ENCODE measurements at places on chromosomes 5 and 9. TPM values are rescaled to one million over a fixed set of nuclear protein-coding genes. Genes with fewer than 3 reads are reported as not detected.

DNA sequence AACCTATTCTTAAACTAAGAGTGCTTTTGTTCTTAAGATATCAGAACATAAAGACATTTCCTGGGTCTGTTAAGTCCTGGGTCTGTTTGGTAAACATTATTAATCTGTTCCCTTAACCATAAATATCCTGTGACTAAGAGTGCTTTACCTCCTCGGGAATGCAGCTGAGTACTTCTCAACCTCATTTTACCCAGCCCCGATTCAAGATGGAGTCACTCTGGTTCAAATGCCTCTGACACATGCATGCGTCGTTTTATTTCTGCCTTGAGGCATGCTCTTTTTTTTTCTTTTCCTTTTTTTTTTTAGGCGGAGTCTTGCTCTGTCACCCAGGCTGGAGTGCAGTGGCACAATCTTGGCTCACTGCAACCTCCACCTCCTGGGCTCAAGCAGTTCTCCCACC, 39.8 kb upstream of the FBXL17 start:
- H3K36me3 ChIP-seq, result peaks cover 4% of the 10 kb centered on the region
- DNase-seq, result no peak

TCF7 gene
- total RNA-seq, result 18.0 TPM

BASP1 gene
- total RNA-seq, result 99.5 TPM

DNA sequence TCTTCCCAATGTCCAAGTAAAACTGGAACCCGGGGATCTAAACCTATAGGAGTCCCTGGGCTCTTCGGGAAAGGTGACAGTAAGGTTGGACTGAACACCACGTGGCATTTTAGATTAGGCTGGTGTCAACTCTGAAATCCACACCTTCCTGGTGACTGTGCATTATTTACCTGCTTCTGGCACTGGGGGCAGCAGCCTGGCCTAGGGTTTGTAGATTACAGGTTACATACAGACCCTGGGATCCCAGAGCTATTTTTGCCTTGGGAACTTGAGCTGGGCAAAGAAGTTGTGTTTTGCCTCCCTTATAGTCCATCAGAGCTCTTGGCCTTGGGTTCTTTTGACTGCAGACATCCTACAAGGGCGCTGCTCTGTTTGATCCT, 173.2 kb downstream of the DAB2IP start:
- H3K36me3 ChIP-seq, result no peaks in the 10 kb centered on the region
- peaks cover 13% of the 10 kb centered on the region for H3K4me1 ChIP-seq
- DNase-seq, result no peak
- H3K4me3 ChIP-seq, result no peak overlapping the region
- no peaks in the 10 kb centered on the region for H3K27me3 ChIP-seq
- no peak overlapping the region for H3K27ac ChIP-seq

GRCh38 chr5:128537221-128537999, 635 bp downstream of the FBN2 start:
- peaks cover 21% of the 10 kb centered on the region for H3K4me1 ChIP-seq
- peak overlapping the region; percentile 93 for H3K4me3 ChIP-seq
- H3K27ac ChIP-seq, result peak overlapping the region; percentile 19
- H3K27me3 ChIP-seq, result peaks cover 8% of the 10 kb centered on the region

- H3K27ac ChIP-seq, result no peak overlapping the region
- H3K4me1 ChIP-seq, result peaks cover 18% of the 10 kb centered on the region
- H3K36me3 ChIP-seq, result no peaks in the 10 kb centered on the region
- DNase-seq, result no peak
- H3K27me3 ChIP-seq, result no peaks in the 10 kb centered on the region
Measured at GRCh38 chr5:94746731-94747124, 128.3 kb downstream of the SLF1 start.

- H3K27me3 ChIP-seq, result no peaks in the 10 kb centered on the region
- DNase-seq, result no peak
- no peak overlapping the region for H3K27ac ChIP-seq
- peaks cover 17% of the 10 kb centered on the region for H3K4me1 ChIP-seq
Measured at GRCh38 chr5:103511554-103511885, 51.1 kb downstream of the NUDT12 start.

DOK3 gene
- 10.5 TPM for total RNA-seq

- peaks cover 11% of the 10 kb centered on the region for H3K27me3 ChIP-seq
- peaks cover 51% of the 10 kb centered on the region for H3K4me1 ChIP-seq
- peak overlapping the region; percentile 4 for H3K4me3 ChIP-seq
- DNase-seq, result no peak
- peak overlapping the region; percentile 32 for H3K27ac ChIP-seq
Measured at GRCh38 chr5:3107156-3107611, 355.7 kb upstream of the IRX2 start.

PRR16 gene
- not detected for total RNA-seq

ALDH1A1 gene
- 0.14 TPM for total RNA-seq

IL9 gene
- not detected for total RNA-seq

- no peak for DNase-seq
- peaks cover 22% of the 10 kb centered on the region for H3K27me3 ChIP-seq
- no peak overlapping the region for H3K4me3 ChIP-seq
- no peak overlapping the region for H3K27ac ChIP-seq
Measured at GRCh38 chr5:169522851-169523250, 60.7 kb upstream of the SPDL1 start.

PCDHA11 gene
- 6.5 TPM for total RNA-seq

DNA sequence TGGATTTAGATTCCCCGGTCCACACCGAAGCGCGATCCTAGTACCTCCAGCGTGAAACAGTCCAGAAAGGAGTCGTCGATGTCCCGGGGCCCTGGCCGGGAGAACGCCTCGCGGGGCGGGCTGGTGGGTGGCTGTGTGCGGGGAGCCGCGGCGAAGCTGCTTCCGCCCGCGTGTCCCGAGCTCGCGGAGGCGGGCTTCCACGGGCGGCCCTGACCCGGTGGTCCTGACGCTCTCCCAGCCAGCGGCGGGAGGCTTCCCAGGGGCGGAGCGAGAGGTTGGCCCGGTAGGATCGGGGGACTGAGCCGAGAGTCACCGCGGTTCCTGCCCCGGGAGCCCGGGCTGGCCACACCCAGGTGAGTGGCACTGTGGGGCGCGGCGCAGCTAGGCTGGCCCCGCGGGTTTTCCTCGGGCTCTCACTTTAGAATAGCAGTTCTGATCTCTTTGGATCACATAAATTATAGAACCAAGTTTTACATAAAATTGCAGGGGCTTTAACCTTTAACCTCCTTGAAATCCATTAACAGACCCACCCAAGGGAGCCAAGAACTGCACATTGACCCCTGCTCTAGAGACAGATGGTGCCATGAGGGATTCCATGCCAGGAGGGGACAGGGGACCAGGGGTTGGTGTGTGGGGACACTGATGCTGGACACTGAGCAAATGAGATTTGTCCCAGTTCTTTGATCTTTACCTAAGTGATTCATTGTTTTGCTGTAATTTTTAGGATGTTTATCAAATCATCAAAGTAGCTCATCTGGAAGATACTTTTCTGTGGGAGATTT, 29.2 kb upstream of the IL31RA start:
- H3K4me1 ChIP-seq, result peaks cover 5% of the 10 kb centered on the region
- H3K27me3 ChIP-seq, result peaks cover 65% of the 10 kb centered on the region
- H3K4me3 ChIP-seq, result peak overlapping the region; percentile 58

AIF1L gene
- 118 TPM for total RNA-seq

DNA sequence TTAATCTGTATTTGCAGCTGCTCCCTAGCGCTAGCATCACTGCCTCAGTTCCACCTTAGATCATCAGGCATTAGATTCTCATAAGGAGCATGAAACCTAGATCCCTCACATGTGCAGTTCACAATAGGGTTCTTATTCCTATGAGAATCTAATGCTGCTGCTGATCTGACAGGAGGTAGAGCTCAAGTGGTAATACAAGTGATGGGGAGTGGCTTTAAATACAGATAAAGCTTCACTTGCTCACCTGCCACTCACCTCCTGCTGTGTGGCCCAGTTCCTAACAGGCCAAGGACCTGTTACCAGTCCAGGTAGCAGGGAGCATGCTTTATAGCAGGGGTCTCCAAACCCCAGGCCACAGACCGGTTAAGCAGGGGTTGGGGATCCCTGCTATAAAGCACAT, 22.6 kb upstream of the RNF20 start:
- DNase-seq, result no peak
- H3K27me3 ChIP-seq, result peaks cover 15% of the 10 kb centered on the region
- no peak overlapping the region for H3K27ac ChIP-seq
- H3K4me3 ChIP-seq, result no peak overlapping the region
- no peaks in the 10 kb centered on the region for H3K36me3 ChIP-seq

DNA sequence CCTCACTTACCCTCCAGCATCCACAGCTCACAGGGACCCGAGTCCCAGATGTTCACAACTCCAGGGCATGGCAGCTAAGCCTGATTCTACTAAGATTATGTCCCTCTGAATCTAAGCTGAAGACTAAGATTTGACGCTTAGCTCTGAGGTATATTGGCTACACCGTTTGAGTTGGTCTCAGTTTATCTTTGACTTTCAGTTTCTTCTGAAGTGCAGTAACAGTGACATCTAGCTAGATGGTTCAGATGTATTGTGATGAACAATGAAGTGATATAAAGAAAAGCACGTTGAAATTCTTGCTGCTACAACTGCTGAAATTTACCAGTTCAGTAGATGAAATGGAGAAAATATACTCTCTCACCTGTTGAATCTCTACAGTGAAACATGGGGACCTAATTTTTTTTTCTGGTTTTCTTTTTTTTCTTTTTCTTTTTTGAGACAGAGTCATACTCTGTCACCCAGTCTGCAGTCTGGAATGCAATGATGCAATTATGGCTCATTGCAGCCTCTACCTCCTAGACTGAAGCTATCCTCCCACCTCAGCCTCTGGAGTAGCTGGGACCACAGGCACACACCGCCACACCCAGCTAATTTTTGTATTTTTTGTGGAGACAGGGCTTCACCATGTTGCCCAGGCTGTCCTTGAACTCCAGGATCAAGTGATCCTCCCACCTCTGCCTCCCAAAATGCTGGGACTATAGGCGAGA, 15.7 kb downstream of the RFK start:
- H3K36me3 ChIP-seq, result no peaks in the 10 kb centered on the region
- DNase-seq, result no peak
- H3K27ac ChIP-seq, result no peak overlapping the region
- H3K4me3 ChIP-seq, result no peak overlapping the region

ATG12 gene
- total RNA-seq, result 56.3 TPM

SLC23A1 gene
- total RNA-seq, result not detected

LEAP2 gene
- total RNA-seq, result 2.9 TPM

JAKMIP2 gene
- total RNA-seq, result 36.8 TPM

DNA sequence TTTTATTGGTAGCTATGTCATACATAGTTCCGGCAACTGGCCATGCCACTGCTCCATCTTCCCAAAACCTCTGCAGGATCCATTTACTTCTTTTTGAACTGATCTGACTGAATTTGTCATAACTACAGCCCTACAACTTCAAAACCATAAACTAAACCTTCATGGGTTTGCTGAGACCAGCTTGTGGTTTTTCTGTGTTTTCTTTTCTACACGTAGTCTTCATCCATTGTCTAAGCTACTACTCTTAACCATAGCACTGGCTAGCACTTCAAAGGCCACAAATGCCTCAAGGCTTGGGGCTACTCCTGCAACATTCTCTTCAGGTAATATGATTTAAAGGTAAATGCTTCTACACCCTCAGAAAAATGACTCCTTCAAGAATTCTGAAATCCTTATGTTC, 9.0 kb upstream of the KIF2A start:
- DNase-seq, result no peak
- no peaks in the 10 kb centered on the region for H3K36me3 ChIP-seq
- no peak overlapping the region for H3K27ac ChIP-seq
- H3K4me3 ChIP-seq, result no peak overlapping the region
- H3K4me1 ChIP-seq, result no peaks in the 10 kb centered on the region
- peaks cover 5% of the 10 kb centered on the region for H3K27me3 ChIP-seq

- H3K36me3 ChIP-seq, result no peaks in the 10 kb centered on the region
- H3K27me3 ChIP-seq, result peaks cover 13% of the 10 kb centered on the region
- no peak for DNase-seq
- H3K4me1 ChIP-seq, result peaks cover 3% of the 10 kb centered on the region
- H3K27ac ChIP-seq, result no peak overlapping the region
Measured at GRCh38 chr9:98356953-98357690, 101.7 kb upstream of the TBC1D2 start.

ENC1 gene
- total RNA-seq, result 135 TPM

DNA sequence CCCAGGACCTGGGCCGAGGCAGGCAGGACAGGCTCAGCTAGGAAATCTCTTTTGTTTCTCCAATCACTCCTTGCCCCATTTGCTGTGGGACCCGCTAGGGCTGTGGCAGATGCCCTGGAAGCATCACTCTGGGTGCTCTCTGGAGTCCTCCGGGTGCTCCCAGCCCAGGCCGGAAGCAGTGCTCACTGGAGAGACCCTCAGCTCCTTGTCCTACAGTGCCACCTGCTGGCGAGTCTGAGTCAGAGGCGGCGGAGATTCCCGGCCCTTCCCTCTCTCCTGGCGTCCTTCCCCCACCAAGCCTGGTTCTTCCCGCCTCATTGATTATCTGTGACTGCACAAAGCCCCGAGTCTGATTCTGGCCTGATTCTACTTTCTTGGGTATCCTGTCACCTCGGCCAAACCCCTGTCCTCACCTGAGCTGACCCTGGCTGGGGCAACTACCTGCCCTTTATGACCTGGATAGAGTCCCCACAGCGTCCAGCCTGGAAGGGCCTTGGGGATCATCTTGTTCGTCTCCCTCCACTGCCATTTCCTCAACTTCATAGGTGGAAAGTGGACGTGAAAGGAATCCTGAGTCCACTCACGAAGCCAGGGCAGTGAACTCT, 7.3 kb upstream of the BARHL1 start:
- peak; percentile 93 for DNase-seq
- H3K4me1 ChIP-seq, result peaks cover 12% of the 10 kb centered on the region
- no peaks in the 10 kb centered on the region for H3K36me3 ChIP-seq
- H3K4me3 ChIP-seq, result peak overlapping the region; percentile 38
- H3K27ac ChIP-seq, result no peak overlapping the region

DNA sequence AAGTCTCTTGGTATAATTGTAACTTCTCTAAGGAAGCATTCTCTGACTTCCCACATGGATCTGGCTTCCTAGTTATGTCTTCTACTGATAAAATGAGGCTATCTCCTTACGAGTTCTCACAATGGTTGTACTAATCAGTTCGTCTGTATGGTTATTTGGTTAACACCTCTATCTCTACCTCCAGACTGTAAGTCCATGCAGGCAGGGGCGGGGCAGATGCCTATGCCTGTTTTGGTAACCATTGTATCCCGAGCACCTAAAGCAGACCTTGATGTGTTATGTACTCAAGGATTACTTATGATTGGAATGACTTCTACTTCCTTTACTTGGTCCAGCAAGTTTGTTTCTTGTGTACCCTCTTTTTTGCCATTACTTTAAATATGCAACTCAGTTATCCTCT, 125.0 kb upstream of the PITX1 start:
- DNase-seq, result no peak
- no peaks in the 10 kb centered on the region for H3K36me3 ChIP-seq
- no peak overlapping the region for H3K27ac ChIP-seq
- H3K4me1 ChIP-seq, result no peaks in the 10 kb centered on the region
- peaks cover 48% of the 10 kb centered on the region for H3K27me3 ChIP-seq

- H3K4me3 ChIP-seq, result no peak overlapping the region
- no peaks in the 10 kb centered on the region for H3K27me3 ChIP-seq
- H3K36me3 ChIP-seq, result no peaks in the 10 kb centered on the region
- H3K27ac ChIP-seq, result no peak overlapping the region
- H3K4me1 ChIP-seq, result peaks cover 20% of the 10 kb centered on the region
Measured at GRCh38 chr5:96022971-96023370, 61.3 kb upstream of the ELL2 start.

ZNF462 gene
- 195 TPM for total RNA-seq

- no peaks in the 10 kb centered on the region for H3K4me1 ChIP-seq
- H3K27ac ChIP-seq, result no peak overlapping the region
- no peak overlapping the region for H3K4me3 ChIP-seq
- H3K36me3 ChIP-seq, result peaks cover 53% of the 10 kb centered on the region
- no peak for DNase-seq
Measured at GRCh38 chr5:131405674-131406073, 141.8 kb downstream of the CDC42SE2 start.

SLC36A2 gene
- total RNA-seq, result not detected

PPP3R2 gene
- not detected for total RNA-seq
